ENCODE measurements at places on chromosomes 12 and 14.

DNA sequence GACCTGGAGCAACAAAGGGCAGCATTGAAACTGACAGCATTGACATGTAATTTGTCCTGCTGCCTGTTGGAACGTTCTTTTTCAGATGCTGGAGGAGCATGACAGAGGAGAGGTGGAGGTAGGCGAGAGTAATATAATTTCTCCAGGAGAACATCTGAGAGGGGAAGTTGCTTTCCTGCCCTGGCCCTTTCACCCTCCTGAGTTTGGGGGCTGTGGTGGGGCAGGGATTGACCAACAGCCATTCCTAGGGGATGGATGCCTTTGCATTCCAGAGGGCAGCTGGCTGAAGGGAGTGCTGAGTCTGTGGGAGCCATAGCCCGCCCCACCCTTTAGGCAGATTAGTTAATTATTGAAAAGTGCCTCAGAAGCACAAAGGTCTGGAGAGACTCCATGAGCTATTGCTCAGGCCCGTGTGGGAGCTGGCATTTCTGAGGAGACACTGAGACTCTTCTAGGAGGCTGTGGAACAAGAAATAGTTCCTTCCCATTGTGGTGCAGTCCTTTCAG, 73.5 kb downstream of the ARF6 start:
- DNase-seq, result no peak

DNA sequence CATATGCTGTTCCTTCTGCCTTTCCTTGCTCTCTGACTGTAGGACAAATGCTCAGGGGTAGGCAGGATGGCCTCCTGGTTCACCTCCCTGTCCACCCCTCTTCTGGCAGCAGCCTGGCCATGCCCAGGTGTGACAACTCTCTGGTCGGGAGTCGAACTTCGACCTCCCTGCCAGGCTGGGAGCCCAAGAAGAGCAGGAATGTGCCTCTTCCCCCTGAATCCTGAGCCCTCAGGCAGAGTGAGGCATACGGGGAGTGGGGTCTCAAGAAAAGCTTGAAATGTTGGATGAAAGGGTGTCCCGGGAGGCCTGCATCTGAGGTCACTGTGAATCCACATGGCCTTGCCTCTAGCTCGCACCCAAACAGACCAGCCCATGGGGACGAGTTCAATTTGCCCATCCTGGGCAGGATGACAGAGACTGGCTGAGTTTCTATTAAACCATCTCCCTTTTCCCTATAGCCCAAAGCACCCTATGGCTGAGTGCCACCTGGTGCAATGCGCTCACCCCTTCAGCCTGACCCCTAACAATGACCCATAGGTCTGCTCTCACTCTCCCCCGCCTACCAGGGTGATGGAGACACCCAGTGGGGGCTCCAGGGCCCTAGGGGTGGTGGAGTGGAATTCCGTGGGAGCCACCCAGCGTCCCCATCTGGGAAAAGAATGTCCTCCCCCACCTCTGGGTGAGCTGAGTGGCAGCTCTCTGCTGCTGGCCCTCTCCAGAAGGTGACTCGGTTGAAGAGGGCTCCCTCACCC, 52.9 kb upstream of the DIO3 start:
- DNase-seq, result no peak

DNA sequence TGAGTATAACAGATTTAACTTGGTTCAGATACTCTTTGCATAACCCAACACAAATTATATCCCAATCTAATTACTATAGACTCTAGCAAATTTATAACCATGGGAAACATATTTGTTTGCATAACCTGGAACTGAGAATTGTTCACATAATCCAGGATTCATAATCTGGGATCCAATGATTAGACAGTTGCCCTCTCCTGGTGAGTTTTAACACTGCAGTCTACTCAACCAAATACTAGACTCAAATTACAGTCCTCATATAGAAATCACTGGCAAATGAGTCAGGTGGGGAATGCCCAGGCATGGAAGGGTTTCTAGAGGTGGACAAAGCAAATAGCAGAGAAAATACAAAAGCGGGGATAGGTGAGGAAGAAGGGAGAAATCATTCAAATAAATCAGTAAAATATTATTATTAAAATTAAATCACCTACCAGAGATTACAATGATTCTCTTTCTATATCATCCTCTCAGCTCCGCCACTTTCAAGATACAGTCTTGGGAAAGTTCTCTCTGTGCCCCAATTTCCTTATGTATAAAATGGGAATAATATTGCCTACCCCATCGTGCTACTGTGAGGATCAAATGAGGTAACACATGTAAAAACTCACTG, 9.4 kb downstream of the GCH1 start:
- DNase-seq, result no peak

- DNase-seq, result no peak
These were observed 1.8 kb upstream of the KRT82 start for GRCh38 chr12:52407918-52408317.

DNA sequence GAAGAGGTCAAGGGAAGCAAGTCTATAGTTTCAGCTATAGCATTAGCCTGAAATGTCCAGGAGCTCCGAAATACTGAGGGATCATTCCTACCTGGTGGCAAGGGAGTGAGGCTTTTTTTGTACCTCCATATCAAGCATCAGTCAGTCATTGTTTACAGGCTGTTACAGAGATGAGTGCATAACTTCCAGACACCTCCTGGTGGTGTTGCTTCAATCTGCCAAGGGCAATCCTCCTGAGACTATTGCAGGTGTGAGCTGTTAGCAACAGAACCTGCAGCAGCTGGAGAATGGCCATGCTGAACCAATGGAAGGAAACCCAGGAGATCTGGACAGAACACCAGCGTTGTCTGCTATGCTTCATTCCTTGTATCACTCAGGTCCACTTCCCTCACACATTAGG, 80.0 kb upstream of the SLC8A3 start:
- DNase-seq, result no peak

DNA sequence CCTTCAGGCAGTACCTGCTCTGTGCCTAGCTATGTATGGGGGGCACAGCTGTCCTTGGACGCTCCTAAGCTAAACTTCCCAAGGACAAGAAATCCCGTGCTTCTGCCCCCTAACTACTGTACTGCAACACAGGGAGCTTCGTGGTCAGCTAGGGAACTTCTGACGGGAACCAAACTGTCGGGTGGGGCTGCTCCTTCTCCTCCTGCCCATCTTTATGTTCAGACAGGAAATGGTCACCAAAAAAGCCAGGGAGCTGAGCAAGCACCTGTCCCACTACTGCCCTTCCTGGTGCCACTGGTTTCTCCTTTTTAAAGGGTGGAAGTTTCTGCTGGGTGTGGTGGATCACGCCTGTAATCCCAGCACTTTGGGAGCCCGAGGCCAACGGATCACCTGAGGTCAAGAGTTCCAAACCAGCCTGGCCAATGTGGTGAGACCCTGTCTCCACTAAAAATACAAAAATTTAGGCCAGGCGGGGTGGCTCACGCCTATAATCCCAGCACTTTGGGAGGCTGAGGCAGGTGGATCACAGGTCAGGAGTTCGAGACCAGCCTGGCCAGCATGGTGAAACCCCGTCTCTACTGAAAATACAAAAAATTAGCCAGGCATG, 26.6 kb downstream of the PXN start:
- DNase-seq, result no peak

DNA sequence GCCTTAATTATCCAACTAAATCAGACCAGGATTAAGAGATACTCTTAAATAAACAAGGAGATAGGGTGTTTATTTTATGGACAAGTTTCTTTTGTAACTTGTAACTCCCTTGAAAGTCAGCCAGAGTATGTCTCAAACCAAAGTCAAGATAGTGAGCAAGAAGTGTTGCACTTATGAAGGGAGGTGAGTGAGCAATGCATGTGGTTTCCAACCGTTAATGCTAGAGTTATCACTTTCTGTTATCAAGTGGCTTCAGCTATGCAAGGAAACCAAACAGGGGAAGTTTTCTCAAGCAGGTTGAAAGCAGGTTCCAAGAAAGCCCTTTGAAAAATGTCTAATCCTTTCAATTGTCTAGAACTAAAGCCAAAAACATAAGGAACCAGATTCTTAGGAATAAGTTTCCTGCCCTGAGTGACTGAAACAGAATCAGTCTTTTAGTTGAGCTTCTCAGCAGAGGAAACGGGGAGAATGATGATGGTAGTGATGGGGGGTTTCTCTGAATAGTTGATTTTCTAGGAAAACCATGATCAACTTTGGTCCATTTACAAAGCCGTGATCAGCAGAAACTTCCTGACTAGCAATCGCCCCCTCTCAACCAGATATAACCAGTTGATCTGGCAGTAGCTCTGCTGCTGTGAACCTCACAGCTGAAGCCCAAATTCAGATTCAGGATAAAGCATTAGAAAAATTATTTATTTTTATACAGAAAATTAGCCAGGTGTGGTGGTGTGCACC, 128.4 kb downstream of the DAD1 start:
- DNase-seq, result no peak

DNA sequence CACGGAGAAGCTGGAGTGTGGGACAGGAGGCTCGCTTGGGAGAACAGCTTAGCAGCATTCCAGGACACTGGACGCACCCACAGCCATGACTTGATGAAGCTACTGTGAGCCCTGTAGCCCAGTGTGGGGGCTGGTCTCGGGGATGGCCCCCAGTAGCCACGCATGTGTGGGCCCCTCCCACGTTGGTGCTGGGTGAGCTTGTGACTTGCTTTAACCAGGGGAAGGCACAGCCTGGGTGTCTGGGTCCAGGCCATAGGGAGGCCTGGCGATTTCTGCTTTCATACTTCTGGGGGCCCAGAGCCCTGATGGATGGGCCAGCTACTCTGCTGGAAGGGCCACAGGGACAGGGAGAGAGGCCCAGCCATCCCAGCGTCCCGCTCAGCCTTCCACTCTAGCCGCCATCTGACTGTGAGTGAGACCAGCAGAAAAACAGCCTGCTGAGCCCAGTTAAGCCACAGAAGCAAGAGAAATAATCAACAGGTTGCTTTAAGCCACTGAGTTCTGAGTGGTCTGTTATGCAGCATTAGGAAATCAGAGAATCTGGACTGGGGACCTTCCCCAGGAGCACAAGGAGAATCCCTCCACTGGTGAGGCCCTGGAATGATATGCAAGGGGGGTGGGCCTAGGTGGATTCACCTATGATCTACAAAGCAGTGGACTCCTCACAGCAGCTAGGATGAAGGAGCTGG, 16.1 kb downstream of the DIO3 start:
- no peak for DNase-seq

DNA sequence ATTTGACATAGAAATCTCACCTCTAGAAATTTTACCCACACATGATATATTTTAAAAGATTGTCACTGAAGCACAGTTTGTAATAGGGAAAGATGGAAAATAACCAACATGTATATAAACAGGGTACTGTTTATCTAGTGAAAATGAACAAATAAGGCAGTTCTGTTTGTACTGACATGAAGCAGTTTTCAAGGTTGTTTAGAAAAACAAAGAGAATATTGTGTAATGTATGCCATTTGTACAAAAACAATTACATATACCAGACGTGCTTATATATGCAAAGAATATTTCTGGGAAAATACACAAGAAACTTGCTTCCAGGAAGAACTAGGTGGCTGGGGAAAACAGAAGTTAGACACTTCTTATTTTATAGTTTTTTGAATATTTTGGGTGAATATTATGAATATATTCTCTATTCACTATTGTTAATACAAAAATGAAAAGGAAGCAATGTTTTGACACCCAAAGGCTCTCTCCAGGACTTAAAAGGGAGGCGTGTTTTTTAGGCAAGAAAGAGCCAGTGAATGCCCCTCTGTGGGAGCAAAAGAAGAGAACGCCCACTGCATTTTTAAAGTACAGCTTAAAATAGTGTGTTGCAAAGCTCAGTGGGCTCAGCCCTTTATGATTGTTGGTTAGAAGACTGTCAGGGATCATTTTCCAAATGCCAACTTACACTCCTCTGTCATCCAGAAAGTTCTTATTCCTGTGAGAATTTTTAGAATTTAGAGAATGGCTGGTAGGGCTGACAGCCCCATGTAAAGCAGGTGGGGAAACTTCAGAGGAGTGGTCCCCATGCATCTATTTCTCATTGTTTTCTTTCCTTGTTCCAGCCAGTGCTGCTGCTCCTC, 59.6 kb upstream of the FERMT2 start:
- no peak for DNase-seq

DNA sequence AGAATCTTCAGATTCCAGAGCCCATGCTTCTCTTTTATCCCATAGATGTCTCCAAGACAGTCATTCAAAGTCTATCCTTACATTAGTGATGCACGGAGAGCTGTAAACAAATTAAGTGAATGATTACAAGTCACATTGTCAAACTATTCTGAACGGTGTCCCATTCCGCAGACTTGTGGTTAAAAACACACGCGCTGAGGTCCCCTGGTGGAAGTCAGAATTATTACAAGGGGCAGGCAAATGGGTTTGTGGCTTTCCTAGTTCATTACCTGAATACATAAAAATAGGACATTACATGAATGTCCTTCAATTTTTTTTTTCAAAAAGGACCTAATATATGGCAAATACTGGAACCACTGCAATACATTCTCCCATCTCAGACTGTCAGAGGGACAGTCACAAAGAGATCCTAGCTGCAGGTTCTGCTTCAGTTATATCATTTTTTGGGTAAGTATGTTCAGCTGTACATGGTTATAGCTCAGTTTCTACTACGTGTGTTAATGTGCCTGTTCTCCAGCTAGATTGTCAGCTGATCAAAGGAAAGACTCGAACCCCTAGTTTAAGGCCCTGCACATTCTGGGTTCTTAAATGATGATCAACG, 53.1 kb upstream of the STON2 start:
- DNase-seq, result no peak

DNA sequence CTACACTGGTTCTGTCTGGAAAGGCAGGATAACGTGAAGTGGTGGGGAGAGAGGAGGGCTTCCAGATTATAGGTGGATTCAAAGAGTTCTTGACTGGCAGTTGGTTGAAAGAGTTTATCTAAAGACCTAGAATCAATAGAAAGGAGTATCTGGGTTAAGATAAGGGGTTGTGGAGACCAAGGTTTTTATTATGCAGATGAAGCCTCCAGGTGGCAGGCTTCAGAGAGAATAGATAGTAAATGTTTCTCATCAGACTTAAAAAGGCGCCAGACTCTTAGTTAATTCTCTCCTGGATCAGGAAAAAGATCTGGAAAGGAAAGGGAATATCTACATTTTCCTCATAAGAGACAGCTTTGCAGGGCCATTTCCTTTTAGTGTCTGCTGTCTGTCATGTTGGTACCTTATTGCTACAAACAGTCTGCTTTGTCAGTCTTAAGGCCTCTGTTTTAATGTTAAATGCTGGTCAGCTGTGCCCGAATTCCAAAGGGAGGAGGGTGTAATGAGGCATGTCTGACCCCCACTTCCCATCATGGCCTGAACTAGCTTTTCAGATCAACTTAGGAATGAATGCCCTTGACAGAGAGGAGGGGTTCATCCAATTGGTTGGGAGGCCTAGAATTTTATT, 401.3 kb downstream of the FUT8 start:
- DNase-seq, result no peak

GRCh38 chr12:19712041-19712440, 272.7 kb downstream of the AEBP2 start:
- no peak for DNase-seq

- DNase-seq, result no peak
These were observed 21.2 kb downstream of the KLC1 start for GRCh38 chr14:103650213-103650612.

GRCh38 chr12:66428261-66428660, 126.0 kb downstream of the HELB start:
- DNase-seq, result no peak
